AG08395 (cell line): ENCODE measurements at places on chromosomes 11 and 22.

GRCh38 chr11:92762121-92762540 is 207.3 kb upstream of the MTNR1B start:
- no peak for DNase-seq

- no peak for DNase-seq
Measured at GRCh38 chr22:40960145-40960544, 9.0 kb downstream of the RBX1 start.

DNA sequence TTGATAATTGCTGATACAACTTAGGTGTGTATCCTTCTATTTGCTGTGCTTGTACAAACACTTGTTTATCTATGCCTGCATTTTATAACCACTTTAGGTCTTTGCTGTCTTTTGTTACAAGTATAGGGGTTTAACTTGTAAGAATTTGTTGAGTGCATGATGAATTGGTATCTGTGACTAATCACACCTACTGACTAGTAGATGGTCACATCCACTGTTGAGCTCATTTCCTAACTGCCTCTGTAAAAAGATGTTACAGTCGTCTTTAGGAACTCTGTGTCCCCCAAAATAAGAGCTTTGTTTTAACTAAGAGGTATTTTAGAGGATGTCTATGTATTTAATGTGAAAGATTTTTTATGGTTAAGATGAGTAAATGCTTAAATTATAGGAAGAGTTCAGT is 60.5 kb downstream of the HIPK3 start:
- no peak for DNase-seq

DNA sequence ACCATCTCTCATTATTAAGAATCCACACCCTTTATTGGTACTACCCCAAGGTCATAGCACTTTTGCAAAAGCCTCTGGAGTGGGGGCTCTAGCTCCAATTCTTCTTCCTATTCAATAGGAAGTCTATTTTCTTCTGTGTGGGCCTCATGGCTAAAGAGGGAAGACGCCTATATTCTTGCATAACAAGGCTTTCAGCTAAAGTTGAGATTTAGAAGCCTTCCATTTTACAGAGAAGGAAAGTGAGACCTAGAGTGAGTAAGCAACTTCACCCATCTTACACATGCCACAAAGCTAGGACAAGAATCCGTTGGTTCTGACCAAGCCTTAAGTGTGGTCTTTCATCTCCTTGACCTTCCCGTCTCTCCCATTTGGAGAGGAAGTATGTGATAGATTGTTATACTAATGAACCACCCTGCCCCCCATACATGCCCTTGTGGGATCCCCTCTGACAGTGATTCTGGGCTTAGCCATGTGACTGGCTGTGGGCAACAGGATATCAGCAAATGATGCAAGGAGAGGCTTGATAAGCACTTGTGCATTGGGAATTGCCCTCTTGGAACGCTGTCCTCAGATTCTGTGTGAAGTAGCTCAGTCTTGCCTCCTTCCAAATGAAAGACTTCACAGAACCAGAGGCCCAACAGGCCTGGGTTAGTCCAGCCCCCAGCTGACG is 12.3 kb downstream of the BACE1 start:
- no peak for DNase-seq

GRCh38 chr11:63490551-63491239 is at the start of gene PLAAT5:
Gene PLAAT5 (minus strand): TSS chr11:63491167. CDS start chr11:63491034, 133 bp downstream.
- DNase-seq, result peak; percentile 10

GRCh38 chr11:114089748-114090147 is 30.2 kb downstream of the ZBTB16 start:
- DNase-seq, result no peak

DNA sequence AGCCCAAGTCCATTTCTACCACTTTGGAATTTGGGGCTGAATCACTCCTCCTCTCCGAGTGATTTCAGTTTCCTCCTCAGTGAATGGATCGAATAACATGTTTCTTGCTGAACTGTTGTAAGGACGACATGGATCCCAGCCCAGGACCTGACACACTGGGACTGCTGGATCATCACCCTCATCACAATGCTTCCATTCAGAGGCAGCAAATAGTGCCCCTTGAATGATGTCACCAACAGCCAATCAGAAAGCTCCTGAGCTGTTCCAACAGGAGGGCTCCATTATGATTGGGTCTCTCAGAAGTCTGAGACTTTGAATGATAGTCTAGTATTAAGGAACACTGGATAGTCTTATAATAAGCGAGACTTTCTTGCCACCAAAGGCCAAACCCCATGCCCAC is 158.9 kb downstream of the MYO18B start:
- DNase-seq, result no peak
